ENCODE measurements at places on chromosomes 6 and 20. TPM values are rescaled to one million over a fixed set of nuclear protein-coding genes. Genes with fewer than 3 reads are reported as not detected.

Gene HAO1
- not detected for total RNA-seq

Gene PDE10A
- total RNA-seq = 5.6 TPM

Gene ENPP5
- total RNA-seq = 0.43 TPM

Gene SMLR1
- total RNA-seq = not detected

Gene SLC22A16
- total RNA-seq = not detected

Gene PPIL1
- 55.3 TPM for total RNA-seq

Gene PTGIS
- total RNA-seq = 6.1 TPM

Gene DLL1
- total RNA-seq = 0.86 TPM

Gene GTSF1L
- not detected for total RNA-seq

Gene CST2
- not detected for total RNA-seq

Gene COL12A1
- 1,107 TPM for total RNA-seq

Gene PET117
- total RNA-seq = 9.5 TPM

Gene MDFI
- not detected for total RNA-seq

Gene ID4
- total RNA-seq = 2.2 TPM

DNA sequence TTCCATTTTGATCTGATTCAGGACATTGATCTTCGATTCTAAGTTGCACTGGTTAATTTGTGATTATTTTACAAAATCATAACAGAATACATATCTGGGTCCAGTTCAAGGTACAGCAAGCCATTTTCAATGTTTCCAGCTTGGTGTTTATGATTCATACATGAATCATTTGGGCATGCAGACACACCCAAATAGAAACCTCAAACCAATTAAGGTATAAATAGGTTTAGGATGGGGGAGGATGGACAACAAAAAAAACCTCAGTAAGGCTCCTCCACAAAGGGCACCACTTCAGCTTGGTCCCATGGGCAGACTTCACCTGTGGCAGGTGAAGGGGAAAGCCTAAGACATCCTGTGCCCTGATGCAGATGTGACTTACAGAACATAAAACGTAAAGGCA lies 192.7 kb downstream of the KHDC1L start:
- no peak for DNase-seq

DNA sequence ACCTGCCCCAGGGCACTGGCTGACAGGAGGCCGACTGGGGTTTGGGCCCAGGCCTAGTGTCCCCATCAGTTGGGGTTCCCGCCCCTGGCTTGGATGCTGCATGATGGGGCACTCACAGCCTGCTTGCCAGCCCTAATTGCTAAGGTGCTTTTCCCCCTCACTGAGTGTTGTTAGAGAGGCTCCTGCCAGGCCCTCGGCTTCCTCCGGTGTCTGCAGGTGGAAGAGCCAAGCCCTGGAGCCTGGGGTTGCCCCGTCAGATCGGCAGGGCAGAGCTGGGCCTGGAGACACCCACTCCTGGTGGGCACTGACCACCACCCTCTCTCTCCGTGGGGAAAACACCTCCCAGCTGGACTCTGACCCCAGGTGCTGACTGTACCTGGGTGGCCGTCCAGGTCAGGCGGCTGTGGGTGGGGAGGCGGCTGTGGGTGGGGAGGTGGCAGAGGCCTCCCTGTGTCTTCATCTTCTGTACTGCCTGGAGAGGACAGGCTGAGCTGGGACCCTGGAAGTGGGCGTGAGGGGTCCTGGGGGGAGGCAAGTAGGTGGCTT lies 6.0 kb upstream of the CABLES2 start:
- no peak for DNase-seq

GRCh38 chr6:125009578-125009977 lies 47.3 kb downstream of the RNF217 start:
- DNase-seq = peak; percentile 63

DNA sequence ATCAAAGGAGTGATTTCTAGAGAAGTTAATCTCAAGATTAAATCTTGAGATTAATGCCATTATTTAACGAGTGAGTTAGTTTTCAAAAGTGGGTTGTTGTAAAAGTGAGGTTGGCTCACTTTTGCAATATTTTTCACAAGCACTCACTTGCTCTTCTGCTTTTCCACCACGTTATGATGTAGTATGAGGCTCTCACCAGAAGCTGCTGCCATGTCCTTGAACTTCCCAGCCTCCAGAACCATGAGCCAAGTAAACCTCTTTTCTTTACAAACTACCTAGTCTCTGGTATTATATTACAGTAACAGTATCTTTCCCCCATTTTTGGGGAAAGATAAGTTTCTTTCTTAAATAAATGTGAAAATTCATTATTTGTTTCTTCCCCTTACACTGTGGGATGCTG lies 227.6 kb upstream of the ZFP64 start:
- DNase-seq = no peak

DNA sequence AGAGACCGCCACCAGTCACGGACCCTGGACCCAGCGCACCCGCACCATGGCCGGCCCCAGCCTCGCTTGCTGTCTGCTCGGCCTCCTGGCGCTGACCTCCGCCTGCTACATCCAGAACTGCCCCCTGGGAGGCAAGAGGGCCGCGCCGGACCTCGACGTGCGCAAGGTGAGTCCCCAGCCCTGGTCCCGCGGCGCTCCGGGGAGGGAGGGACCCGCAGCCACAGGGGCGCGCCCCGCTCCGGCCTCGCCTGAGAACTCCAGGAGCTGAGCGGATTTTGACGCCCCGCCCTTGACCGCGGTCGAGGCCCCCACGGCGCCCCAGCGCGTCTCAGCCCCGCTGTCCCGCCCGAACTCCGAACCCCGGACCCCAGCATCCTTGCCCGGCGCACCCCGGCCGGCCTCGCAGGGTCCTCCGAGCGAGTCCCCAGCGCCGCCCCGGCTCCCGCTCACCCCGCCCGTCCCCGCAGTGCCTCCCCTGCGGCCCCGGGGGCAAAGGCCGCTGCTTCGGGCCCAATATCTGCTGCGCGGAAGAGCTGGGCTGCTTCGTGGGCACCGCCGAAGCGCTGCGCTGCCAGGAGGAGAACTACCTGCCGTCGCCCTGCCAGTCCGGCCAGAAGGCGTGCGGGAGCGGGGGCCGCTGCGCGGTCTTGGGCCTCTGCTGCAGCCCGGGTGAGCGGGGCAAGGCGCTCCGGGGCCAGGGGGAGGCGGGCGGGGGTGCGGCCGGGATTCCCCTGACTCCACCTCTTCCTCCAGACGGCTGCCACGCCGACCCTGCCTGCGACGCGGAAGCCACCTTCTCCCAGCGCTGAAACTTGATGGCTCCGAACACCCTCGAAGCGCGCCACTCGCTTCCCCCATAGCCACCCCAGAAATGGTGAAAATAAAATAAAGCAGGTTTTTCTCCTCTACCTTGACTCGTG lies at the start of gene OXT:
Gene OXT (plus strand): TSS at position 11 of the 920 bp plus-strand sequence. CDS start 36 bp downstream, at position 47.
- DNase-seq = no peak

- no peak for DNase-seq
Observed at GRCh38 chr6:102126488-102126887, 733.0 kb downstream of the GRIK2 start.

- DNase-seq = peak; percentile 45
Observed at GRCh38 chr6:125802943-125803377, 12.2 kb downstream of the NCOA7 start.

DNA sequence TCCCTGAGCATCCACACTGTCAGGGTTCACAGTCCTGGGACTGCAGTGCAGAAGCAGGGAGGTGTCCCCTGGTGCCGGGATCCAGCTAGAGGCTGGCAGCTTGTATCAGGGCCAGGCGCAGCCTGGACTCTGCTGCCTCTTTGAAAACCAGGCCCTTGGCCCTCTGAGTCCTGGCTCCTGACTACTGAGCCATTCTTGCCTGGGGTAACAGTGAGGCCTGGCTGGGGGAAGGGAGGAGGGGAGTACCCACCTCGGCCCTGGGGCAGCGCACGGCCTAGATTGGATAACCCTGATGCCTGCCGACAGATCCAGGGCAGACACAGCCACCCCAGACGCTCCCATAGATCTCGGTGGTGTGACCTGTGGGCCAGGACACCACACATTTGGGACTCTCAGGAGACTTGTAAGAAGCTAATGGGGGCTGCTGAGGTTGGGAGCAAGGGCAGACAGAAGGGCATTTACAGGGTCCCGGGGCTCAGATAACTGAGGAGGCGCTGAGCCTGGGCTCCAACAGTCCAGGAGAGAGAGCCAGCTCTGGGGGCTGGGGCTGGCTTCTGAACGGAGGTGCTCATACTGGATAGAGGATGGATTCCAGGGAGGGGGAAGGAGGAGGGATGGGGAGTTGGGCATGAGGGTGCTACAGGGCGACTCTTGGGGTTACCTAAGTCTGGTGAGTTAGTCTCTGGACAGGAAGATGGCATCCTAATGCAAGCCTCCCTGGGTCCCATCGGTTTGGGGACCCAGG lies 30.5 kb downstream of the SPDEF start:
- DNase-seq = no peak

DNA sequence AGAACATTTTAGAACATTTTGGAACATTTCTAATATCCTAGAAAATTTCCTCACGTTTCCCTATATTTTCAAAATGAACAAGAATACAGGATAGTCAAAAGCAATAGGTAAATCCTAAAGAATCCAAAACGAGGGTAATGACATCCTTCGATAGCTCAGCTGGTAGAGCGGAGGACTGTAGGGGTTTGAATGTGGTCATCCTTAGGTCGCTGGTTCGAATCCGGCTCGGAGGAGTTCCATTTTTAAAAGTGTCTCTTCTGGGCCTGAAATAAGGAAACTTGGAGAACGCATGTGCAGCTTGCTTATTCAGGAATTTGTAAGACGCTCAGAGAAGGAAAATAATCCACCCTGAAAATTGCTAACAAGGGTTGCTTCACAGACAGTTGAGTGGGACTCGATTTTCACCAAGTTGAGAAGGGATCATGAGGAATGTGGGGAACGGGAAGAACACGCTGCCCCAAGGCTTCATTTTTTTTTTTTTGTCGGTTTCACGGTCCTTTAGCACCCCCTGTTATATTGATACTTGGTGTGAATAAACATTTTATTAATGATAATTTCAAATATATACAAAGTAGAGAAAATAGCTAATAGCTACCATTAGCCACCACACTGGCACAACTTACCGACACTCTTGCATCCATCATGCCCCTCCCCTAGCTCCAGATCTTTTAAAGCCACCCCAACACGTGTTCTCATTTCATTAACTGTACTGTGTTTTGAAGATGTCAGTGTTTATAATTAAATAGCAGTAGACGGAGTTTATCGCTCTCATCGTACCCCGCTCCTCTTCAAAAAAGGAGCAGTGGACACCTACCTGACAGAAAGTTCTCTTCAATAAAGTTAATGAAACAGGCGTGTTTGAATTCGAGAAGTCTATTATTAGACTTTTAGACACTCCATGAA lies 1.8 kb upstream of the ABT1 start:
- DNase-seq = peak; percentile 57

GRCh38 chr6:154715446-154715845 lies 17.8 kb upstream of the SCAF8 start:
- no peak for DNase-seq

DNA sequence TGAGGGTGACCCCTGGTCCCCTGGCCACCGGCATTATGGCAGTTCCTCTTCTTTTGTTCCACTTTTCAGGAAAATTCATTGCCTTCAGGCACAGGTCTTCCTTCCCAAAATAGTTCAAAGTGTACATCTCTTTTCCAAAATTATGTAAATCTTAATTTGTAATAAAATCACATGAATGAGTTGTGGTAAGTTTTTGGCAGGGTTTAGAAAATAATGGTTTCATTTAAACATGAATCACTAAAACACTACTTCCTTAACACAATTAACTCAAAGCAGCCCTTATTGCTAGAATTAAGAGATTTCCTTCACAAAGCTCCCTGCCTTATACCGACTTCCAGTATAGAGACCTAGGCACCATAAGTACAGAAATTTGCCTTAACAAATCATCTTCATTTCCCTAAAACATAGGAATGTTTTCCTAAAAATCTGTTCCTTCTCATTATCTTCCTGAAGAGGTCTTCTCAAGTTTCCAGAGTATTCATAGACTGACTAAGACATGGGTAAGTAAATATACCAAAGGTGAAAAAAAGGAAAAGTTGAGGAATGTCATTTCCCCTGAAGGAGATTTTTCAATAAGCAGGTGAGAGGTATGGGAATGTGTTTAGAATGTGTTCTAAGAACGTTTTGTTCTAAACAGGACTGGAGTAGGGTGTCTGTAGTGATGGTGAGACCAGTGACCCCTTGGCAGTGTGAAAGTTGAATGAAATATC lies 148.2 kb upstream of the CITED2 start:
- peak; percentile 38 for DNase-seq

DNA sequence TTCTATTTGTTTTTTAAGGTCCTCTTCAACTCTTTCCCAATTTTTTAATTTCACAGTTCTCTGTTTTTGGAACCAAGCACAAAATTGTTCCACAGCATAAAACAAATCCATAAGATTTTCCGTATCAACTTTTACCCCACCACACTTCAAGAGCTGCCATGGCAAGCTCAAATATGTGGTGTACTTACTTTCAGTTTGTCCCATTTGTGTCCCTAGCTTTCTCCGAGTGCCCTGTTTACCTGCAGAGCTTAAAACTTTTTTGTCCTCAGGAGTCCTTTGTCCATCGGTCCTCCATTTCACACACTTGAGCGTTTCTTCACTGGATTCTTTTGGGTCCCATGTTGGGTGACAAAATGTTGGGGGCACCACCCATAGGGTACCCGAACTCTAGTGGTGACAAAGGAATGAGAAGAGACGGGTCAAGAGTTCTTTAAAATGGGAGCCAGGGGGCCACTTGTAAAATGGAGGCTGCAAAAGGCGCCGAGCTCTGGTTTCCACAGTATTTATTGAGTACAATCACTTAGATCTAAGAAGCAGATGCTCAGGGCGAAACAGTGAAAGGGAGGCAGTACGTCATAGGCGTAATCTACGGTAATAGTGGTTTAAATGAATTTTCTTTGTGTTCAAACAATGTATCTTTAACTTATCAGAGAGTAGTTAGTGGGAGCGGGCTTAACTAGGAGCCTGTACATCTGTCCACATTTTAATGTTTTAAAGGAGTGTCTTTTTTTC lies 39.8 kb upstream of the SERINC1 start:
- DNase-seq = no peak

DNA sequence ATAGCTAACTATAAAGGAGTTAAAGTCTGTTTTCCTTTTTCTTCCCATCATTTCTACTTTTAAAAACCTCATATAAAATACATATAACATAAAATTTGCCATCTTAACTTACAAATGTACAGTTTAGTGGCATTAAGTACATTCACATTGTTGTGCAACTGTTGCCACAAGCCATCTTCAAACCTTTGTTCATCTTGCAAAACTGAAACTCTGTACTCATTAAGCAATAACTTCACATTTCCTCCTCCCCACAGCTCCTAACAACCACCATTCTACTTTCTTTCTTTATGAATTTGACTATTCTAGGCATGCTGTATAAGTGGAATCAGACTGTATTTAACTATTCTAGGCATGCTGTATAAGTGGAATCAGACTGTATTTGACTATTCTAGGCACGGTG lies 4.5 kb downstream of the CCDC170 start:
- DNase-seq = peak; percentile 64

- DNase-seq = peak; percentile 98
Observed at GRCh38 chr6:32113386-32114352, 4.5 kb upstream of the TNXB start.

GRCh38 chr6:98836025-98836961 lies 1.9 kb downstream of the POU3F2 start:
- DNase-seq = no peak

DNA sequence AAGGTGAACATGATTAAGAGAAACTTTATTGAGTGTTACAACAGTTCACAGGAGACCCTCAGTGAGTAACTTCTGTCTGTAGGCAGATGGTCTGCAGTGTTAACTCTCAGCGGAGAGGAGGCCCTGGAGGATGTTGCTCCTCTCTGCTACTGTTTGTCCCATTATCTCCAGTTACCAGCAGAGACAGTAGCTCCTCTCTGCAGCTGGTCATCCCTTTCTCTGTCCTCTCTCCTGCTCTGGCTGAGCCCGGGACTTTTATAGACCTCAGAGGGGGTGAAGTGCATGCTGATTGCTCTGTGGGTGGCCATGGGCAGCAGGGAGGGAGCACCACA lies 5.7 kb downstream of the GTSF1L start:
- DNase-seq = no peak

- no peak for DNase-seq
Observed at GRCh38 chr6:161274898-161275297, 1.0 kb upstream of the AGPAT4 start.
